ENCODE measurements at places on chromosomes 7 and 10.

GRCh38 chr10:109504401-109504800 is 418.9 kb downstream of the XPNPEP1 start:
- ATAC-seq, result no peak

DNA sequence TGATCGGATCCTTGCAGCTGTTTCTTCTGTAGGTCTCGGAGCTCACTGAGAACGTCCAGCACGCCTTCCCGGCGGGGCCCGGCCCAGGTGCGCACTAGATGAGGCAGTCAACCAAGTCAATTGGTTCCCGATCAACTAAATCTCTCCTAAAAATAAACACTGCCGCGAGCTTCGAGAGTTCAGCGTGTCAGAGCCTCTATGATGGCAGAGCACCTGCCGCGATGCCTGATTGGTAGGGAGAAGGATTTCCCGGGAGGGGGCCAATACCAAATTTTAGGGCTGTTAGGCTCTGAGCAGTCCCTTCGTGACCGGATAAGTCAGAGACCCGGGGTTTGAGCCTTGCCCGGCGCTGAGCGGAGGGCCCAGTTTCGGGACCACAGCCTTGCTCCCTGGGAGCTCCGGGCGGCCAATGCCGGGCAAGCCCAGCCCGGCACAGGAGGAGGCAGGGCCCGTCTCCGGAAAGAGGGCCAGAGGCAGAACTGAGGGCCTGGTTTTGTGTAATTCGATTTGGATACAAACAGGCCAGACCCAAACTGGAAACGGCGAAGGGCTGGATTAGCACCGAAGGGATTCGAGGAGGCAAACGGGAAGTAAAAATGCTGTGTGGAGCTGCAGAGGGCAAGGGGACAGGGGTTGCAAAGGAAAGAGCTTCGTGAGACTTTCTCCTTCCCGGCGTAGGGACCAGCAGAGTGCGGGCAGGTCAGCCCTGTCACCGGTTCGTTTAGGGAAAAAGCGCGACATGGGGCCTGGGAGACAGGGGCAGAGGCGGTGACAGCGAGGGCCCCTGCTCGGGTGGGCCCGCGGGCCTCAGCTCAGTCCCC is 569 bp downstream of the SLC26A5 start:
- ATAC-seq, result peak; percentile 18

DNA sequence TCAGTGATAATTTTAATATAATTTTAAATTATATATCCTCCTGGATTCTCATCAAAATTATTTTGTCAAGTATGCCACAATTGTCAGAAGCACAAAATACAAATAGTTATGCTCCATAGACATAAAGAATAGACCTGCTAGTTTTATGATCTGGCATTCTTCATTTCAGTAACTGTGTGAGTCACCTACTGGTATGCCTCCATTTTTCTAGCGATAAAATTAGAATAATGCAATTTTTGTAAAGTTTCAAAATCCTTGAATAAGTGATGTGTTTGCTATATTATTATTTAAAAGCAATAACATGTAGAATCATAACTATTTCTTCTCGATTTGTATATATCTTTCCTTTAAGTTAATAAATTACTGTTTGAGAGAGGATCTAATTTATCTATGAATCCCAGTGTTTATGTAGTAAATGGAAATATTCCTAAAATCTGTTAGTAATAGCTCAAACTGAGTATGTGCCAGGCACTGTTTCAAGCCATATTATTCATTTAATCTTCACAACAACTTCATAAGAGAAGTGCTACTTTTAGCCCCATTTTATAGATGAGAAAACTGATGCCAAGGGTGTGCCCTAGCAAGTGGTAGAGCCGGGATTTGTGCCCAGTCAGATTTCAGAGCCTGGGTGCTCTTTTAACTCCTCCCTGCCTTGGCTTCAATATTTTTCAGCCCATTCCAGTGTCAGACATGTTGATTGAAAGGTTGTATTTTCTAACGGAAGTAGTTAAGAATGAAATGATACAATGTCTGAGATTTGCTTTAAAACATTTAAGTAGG is 38.4 kb downstream of the NET1 start:
- no peak for ATAC-seq

DNA sequence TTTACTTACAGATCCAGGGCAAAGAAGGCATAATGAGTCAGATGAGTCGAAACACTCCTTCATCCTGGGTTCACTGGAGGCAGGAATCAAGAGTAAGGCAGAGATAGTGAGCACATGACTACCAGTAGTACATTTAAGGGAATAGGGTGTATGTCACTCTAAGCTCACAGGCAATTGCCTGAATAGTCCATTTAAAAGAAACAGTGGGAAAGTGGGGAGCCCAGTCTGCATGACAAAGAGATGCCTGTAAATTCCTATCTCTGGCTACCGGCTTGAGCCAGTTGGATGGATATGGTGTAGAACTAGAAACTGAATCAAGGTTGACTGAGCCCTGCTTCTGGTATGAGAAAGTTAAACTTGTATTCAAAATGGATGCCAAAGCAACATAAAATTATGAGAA is 861.5 kb upstream of the ZWINT start:
- no peak for ATAC-seq

GRCh38 chr7:116547347-116547746 is 22.5 kb downstream of the CAV1 start:
- peak; percentile 30 for ATAC-seq

- no peak for ATAC-seq
Measured at GRCh38 chr7:64312826-64313225, 935 bp upstream of the ZNF736 start.

GRCh38 chr7:40483630-40484029 is 348.8 kb downstream of the SUGCT start:
- peak; percentile 77 for ATAC-seq

- ATAC-seq, result no peak
Measured at GRCh38 chr7:87287738-87288341, 57.6 kb upstream of the CROT start.

DNA sequence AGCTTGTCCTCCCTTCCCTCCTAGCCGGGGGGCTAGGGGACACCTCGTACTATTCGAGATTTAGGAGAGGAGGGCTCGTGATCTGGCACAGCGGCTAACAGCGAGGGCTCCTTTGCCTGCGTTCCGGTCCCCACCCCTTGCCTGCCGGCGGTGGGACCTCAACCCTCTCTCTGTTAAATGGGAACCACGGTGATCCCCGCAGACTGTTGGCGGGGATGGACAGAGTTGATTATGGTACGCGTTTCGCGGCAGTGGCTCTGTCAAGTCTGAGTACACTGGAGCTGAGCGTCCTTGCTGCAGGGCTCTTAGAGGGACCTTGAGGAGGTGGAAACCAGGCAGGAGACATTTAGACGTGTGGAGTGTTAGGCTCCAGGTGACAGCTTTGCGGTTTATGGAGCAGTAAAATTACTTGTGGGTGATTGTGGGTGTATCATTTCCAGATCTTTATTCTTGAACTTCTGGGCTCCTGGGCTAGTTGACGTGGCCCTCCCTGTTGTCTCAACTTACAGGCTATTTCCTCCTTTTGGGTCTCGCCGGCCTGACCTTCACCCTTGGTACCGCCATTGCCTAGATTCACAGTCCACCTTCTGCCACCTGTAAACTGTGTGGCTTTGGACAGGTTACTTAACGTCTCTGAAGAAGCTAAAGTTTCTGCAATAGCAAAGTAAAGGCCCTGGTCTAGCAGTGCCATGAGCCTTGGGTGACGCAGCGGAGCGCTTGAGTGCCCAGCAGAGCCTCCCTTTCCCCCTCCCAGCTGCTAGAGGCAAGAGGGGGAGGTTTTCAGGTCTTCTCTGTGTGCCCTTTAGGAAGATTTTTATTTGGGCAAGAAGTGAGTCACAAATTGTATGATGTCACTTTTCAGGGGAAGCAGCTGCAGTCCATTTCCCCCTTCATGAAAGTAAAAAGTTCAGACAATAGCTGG is 739 bp downstream of the CASP7 start:
- peak; percentile 59 for ATAC-seq

DNA sequence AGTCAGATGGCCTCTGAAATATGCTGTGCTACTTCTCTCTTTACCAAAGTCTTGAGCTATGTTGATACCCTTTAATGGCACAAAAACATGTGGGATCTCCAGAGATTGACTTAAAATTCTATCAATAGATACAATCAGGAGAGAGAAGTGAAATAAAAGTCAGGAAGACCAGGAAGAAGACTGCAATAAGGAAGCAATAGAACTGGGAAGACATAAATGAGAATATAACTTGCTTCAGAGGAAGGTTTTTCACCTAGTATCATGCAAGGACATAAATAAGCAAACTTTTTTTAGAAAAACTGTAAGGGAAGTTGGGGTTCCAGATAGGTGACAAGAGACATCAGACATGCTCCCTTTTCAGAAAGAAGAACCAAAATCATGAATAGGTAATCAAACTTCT is 227.3 kb downstream of the XPNPEP1 start:
- ATAC-seq, result no peak

GRCh38 chr10:23368816-23369640 is 24.4 kb upstream of the C10orf67 start:
- no peak for ATAC-seq

DNA sequence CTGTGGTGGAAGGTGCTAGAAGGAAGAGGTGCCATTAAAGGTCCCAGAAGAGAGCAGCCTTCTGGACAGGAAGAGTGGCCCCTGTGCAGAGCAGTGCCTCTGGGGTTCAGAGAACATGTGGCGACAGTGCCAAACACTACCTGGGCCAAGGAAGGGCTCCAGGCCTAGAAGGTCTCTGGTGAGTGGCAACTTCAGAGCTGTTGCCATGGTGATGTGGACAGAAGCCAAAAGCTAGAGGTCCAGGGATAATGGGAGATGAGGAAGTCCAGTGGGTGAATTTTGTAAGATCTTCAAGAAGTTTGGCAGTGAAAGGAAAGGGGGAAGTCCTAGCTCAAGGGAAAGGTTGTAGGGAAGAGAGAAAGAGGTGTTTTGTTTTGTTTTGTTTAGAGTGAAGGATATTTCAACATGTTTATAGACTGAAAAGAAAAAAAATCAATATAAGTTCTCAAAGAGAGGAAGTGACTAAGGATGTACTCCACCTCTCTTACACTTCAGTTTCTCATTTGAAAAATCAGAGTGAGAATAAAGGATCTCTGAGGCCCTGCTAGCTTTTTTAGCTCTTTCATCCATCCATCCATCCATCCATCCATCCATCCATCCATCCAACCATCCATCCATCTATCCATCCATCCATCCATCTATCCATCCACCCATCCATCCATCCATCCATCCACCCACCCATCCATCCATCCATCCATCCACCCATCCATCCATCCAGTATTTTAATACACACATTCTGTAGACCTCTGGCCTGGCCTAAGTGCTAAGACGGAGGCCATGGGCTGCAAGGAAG is 77.1 kb upstream of the DUSP5 start:
- no peak for ATAC-seq

- no peak for ATAC-seq
Measured at GRCh38 chr10:9858816-9859215, 1158.9 kb upstream of the CELF2 start.

DNA sequence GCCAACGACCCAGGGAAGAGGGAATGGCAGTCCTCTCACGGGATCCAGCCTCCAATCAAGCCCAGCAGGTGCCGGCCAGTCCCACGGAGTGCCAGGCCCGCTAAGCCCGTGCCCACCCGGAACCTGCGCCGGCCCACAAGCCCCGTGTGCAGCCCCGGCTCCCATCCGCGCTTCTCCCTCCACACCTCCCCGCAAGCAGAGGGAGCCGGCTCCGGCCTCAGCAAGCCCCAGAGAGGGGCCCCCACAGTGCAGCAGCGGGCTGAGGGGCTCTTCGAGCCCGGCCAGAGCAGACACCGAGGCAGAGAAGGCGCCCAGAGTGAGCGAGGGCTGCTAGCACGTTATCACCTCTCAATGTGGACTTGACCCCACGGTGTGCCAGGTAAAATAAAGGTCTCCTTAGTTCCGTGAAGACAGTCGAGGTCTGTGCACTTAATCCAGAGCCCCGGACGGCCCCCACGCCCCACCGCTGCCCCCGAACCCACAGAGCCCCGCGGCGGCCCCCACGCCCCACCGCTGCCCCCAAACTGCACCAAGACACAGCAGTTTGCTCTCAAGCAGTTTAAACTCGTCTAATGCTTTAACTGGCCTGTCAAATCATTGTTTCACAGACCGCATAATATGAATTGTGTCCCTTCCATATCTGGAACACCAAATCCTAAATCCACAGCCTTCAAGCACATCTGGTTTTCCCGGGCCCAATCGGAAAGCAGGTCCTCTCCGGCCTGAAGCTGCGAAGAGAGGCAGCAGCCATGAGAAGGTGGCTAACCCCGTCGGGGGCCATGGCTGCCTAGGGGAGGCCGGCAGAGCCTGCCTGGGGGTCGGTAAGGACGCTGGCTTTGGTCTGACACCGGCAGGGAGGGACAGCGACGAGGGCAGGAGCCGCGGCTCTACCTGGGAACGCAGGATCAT is 307.8 kb downstream of the PTPRN2 start:
- ATAC-seq, result no peak

GRCh38 chr10:91528768-91529167 is 104.1 kb downstream of the PPP1R3C start:
- no peak for ATAC-seq

DNA sequence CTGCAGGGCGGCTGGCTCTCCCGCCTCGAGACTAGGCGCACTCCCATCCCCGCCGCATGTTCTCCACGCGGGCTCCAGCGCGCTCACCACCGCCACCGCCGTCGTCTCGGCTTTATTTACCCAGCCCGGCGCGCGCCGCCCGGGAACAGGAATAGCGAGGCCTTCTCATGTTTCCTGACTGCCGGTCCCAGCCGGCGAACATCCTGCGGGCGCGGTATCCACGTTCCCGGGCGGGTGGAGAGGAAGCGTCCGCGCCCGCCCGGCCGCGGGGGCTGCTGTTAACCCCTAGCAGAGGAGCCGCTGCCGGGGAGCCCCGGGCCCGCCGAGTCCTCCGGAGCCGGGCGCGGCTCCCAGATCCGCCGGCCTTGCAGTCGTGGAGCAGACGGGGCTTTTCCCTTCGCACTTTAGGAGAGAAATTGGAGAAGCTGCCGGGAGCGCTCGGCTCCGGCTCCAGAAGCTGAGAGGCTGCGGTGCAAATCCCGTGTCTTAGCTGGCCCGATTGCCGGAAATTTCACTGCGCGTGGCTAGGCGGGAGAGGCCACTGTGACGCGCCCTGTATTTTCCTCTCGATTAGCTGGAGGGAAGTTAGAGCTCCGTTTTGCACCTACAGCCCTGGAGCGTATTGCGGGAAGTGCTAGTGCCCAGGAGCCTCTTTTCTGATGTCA is at the start of gene MKX:
Gene MKX, minus strand, starts transcription at position 88 of the 665 bp plus-strand sequence. CDS start 2,404 bp downstream, outside the sequence.
- no peak for ATAC-seq

GRCh38 chr7:29091715-29092114 is 54.6 kb downstream of the CPVL start:
- 0 out of 3 replicates have a peak, but pooled peaks have one; percentile 33 for ATAC-seq
